ENCODE measurements at places on chromosomes 16 and 17. TPM values are rescaled to one million over a fixed set of nuclear protein-coding genes. Genes with fewer than 3 reads are reported as not detected.

HEATR9 gene
- not detected for polyA plus RNA-seq

GRCh38 chr17:17729620-17730249, 48.5 kb downstream of the RAI1 start:
- no peak for DNase-seq

- DNase-seq = no peak
These were observed 16.7 kb upstream of the MYO18A start for GRCh38 chr17:29196769-29197515.

DNA sequence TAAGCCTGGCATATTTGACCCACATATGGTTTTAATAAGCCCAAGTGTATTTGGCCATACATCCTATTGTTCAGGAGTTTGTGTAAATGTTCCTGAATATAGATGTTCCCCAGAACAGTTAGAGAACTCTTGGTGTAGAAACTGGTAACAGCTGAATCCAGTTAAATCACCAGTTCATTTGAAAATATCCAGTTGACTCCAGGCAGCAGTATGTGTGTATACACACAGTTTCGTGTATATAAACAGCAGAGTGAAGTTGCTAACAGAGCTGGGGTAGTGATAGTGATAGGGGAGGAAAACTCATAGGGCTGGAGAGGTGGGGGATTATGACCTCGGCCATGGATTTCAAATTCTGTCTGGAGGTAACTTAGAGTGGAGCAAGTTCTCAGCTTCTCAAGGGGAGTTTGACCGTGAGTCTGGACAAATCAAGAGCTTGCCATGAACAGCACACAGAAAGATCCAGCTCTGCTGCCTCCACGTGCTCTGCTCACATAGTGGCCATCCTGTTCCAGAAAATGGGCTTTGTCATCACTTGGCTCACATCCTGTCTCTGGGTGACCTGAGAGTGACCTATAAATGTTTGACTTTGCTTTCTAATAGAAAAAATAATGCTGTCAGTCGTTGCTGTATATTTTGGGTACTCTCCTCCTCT, 30.6 kb upstream of the MMD start:
- DNase-seq = peak; percentile 28

DNA sequence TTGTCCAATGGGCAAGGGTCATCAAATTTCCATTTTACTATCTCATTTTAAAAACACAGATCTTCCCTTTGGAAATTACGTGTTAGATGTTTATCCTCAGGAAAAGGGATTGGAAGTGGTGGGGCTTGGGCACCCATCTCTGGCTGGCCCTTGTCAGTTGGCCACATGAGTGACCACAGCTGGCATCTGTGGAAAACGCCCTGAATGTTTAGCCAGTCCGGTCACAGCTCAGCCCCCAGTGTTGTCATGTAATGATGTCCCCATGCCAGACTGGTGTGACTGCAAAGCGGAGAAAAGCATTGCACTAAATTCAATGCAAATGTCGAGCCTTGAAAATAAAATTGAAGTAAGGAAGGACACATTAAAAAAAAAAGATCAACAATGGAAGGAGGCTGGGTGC, 53.0 kb downstream of the TMC6 start:
- DNase-seq = no peak
